ENCODE measurements at places on chromosomes 16 and 17.

DNA sequence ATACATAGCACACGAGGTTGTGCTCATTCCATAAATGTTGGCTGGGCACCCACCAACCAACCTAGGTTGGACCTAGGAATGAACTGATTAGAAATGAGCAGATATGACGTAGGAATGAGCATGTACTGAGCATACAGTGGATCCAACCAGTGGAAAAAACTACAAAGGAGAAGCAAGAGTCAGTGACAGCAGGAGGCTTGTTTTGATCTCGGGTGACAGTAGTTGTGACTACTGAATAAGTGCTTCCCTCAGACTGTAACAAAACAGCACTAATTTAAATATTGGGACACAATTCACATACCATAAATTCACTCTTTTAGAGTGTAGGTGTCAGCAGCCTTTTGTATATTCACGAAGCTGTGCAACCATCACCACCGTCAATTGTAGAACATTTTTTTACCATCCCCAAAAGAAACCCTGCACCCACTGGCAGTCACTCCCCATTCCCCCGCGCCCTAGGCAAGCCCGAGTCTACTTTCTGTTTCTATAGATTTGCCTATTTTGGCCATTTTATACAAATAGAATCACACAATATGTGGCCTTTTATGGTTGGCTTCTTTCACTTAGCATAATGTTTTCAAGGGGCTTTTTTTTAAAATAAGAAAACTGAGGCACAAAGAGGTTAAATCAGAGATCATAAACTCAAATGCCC lies 7.0 kb downstream of the VAC14 start:
- no peak for DNase-seq

- DNase-seq = no peak
These were observed 154.4 kb downstream of the AXIN2 start for GRCh38 chr17:65407017-65407416.

DNA sequence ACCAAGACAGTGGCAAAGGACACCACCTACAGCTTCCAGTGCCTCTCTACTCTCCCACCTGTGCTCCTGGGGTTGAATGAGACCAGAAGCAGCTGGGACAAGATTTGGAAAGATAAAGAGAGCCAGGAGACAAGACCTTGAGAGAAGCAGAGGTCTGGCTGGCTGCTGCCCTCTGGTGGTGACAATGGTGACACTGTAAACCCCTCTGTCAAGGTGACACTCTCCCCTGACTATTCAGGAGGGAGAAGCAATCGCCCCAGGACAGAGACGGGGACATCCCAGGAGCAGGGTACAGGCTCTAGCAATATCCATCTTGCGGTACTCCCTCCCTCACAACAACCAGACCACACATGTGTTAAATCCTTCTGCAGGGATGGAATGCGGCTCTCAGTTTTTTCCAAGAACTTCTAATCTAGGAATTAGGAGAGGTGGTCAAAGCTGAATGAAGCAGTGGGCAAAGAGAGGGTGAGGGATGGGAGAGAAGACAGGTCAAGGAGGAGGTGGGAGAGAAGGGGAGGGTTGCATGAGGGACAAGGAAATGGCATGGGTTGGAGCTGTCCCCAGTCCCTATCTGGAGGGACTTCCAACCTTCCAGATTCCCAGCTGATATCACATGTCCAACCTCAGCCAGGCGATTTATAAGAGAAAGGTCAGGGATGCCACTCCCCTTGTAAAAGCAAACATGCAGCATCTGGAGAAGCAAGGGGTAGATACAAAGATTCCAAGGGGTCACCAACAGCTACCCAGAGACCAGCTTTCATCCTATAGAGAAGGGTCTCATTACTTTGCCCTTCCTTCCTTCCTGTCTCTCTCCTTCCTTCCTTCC lies 2.9 kb downstream of the PHOSPHO1 start:
- peak; percentile 23 for DNase-seq

DNA sequence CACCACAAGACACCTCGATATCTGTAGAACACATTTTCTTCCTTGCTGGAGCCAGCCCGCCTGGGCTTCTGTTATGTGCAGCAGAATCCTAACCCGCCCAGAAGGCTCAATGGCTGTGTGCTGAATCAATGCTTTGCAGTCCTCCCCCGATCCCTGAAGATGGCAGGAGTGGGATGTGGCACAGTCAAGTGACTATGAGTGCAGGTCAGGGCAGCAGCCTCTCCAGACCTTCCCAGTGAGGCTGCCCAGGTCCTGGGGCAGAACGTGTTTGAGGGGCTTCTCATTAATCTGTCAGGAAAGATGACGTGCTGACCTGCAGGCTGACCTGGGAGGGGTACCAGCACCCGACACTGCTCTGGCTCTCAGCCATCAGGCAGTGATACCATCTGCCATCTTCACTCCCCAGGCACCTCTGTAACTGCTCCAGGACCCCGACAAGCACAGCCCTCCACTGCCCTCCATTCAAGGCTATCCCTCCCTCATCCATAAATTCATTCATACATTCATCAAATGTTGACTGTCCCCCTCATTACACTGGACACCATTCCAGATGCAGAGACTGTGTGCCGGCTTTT lies 35.2 kb downstream of the LRRC75A start:
- DNase-seq = no peak

GRCh38 chr16:73717266-73717974 lies 579.2 kb upstream of the PSMD7 start:
- no peak for DNase-seq

DNA sequence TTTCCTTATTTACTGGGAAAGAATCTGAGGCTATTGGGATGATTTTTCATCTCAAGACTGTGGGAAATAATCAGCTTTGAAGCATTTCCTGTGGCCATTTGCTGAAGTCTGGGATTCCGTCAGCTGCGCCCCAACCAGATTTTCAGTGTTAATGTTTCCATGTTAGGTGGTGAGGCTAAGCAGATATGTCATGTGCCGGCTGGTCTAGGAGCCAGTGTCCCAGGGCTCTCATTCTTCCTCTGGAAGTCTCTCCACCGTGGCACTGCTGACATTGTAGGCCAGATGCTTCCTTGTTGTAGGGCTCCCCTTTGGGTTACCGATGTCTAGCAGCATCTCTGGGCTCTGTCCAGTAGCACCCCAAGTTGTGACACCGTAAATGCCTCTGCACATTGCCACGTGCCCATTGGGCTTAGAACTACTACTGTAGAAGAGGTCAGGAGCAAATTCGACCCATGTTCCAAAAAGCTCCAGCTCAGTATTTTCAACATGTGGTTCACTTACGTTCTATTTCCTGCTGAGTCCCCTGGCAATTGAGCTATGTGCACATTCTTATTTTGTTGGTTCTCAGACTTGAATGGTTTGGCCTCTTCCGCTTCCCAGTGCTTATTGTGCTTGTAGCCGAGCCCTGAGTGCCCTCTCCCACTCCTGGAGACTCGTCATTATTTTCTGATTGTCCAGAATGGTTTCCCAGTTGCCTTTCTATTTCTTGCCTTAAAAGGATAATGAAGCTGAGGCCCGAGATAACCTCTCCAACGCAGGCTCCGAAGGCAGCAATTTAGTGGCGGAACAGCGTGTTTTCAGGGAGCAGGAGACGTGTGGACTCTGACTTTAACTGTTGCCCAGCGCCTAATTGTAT lies 82.2 kb downstream of the SPECC1 start:
- DNase-seq = peak; percentile 70

- peak; percentile 22 for DNase-seq
These were observed 19.0 kb upstream of the MON1B start for GRCh38 chr16:77171745-77172635.

DNA sequence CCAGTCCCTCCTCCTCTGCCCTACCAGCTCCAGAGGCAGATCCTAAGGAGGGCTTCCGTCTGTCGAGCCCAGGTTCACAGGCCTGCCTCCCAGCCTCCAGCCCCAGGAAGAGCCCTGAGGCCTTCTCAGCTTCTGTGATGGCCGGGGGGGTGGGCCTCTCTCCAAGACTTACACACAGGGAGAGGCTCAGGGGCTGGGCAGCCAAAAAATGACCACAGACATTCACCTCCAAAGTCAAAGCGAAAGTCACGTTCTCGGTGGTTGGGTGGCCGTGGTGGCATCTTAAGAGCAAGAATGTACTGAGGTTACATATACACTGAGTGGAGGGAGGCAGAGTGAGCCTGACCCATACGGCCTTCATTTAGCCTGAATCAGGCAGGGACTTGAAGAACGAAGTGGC lies 119.1 kb downstream of the CCDC182 start:
- DNase-seq = no peak

- DNase-seq = no peak
These were observed 502.8 kb upstream of the GOT2 start for GRCh38 chr16:59236804-59237458.

DNA sequence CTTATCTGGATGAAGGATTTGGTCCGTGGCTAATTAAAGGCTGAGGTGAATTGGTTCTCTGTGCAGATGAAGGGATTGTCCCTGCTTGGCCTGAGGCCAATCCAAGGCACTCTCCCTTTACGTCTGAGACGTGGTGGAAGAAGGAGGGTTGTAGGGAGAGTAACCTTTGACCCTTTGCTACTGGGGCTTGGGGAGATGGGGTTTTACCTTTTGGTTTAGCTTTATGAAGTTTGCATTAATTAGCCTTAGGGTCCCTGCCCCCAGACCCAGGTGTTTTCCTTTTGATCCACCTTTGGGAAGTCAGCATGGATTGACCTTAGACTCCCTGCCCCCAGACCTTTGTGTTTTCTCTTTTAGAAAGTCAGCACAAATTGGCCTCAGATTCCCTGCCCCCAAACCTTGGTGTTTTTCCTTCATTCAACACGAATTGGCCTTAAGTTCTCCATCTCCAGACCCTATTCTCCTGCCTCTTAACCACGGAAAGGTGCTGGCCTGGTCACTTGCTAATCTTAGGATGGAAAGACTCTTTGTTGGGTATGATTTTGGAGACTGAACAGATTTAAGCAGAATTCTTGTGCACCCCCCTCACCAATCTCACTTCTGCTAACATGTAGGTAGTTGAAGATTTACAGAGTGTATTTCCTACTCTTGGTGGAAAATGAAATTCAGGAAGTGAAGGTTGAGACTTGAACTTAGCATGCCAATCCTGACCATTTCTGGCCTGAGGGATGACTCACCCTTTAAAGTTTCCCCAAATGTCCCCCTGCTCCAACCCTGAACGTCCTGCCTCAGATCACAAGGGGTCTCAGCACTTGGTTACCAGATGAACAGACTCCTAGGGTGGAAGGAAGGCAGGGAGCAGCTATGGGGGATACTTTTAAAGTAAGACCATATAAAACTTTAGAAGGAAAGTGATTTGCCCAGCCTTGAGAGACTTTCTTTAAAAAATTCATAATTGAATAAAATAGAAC lies 23.1 kb upstream of the MMD start:
- DNase-seq = no peak

DNA sequence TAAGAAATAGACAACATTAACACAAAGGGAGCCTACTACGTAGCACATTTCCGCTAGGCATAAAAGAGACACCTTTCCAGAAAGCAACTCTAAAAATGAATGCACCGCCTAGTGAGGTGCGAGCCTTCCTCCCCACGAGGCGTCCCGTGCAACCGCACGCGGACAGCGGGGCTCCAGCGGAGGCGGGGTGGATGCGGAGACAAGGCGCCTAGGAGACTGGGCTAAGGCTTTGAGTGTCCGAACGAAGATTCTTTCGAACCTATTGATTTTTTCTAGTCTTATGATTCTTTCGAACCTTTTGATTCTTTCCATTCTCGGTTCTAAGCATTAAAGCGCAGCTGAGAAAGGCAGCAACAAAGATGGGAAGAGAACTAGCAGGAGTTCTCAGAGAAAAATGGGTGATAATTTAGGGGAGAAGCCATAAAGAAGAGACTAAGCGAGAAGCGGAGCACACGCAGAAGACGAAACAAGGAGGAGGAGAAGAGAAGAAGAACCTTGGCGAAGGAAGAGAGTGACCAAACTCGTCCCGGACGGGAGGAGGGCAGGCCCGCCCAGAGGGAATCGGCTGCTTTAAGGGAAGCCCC lies 394 bp upstream of the CPD start:
- DNase-seq = no peak

- DNase-seq = no peak
These were observed 24.9 kb downstream of the DCUN1D3 start for GRCh38 chr16:20875355-20875650.

DNA sequence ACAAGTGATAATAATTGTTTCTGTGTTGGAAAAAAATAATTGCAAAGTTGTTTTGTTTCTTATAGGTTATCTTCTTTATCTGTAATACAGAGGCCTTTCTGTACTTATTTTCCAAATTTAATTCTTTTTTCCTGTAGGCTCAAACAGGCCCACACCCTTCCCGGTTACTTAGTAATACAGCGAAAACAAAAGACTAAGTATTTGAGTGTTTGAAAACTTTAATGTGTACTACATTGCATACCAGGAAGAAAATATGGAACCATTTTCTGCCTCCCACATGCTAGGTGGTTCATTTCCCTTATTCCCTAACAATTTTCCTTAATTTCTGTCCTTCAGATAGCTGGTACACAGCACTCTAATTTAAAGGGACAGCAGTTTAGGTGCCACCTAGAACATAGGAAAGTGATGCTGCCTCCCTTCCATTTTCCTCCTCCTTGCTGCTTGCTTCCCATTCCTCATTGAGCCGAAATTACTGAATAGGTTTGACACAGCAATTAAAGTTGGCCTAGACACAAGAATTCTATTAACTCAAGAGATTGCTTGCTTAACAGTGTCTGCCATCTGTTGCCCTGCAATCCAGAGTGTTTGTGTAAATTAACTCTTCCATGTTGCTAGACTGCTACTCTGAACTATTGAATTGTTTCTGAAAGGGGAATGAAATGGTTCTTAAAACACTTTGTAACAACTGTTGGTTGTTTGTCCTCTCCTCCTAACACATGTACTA lies 24.2 kb downstream of the CYB5B start:
- peak; percentile 67 for DNase-seq

- no peak for DNase-seq
These were observed 92.0 kb downstream of the ABCA8 start for GRCh38 chr17:68863091-68863652.

- no peak for DNase-seq
These were observed 18.1 kb upstream of the DHX40 start for GRCh38 chr17:59547131-59547915.

- DNase-seq = no peak
These were observed 82.9 kb upstream of the CBX4 start for GRCh38 chr17:79922116-79922601.

- DNase-seq = no peak
These were observed 41.6 kb upstream of the RNFT1 start for GRCh38 chr17:60006160-60006559.

DNA sequence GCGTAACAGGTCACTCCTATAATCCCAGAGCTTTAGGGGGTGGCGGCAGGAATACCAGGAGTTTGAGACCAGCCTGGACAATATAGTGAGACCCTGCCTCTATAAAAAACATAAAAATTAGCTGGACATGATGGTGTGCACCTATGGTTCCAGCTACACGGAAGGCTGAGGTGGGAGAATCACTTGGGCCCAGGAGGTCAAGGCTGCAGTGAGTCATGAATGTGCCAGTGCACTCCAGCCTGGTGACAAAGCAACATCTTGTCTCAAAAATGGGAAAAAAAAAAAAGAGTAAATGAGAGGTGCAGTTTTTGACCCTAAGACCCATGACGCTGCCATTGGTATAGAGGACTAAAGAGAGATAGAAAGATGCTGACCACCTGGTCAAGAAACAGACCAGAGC lies 16.1 kb downstream of the PARN start:
- no peak for DNase-seq

GRCh38 chr16:7653746-7654461 lies 321.3 kb downstream of the RBFOX1 start:
- DNase-seq = no peak
